ENCODE measurements at places on chromosomes 11 and 22. TPM values are rescaled to one million over a fixed set of nuclear protein-coding genes. Genes with fewer than 3 reads are reported as not detected.

GRCh38 chr22:33598821-33599220, 321.5 kb downstream of the LARGE1 start:
- H3K27me3 ChIP-seq, result no peaks in the 10 kb centered on the region
- no peak for DNase-seq
- no peaks in the 10 kb centered on the region for H3K4me1 ChIP-seq
- H3K27ac ChIP-seq, result no peak overlapping the region

DNA sequence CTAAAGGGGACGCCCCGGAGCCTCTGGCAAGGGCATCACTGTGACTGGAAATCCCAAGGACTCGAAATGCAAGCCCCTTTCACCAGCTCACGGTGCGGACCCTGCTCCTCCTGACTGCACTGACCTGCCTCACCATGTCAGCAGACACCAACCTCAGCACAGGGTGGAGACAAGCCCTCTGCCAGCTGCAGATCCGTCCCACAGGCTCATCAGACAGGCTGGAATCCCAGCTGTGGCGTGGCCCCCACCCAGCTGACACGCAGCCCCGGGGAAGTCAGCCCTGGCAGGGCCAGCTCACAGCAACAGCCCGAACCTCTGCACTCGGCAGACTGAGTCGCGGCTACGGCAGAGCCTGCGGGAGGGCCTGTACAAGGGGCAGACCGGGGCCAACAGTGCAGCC, 36.8 kb downstream of the BRD1 start:
- H3K36me3 ChIP-seq, result peaks cover 43% of the 10 kb centered on the region
- H3K27ac ChIP-seq, result peak overlapping the region; percentile 80
- peak overlapping the region; percentile 30 for H3K4me3 ChIP-seq
- no peak for DNase-seq
- peaks cover 52% of the 10 kb centered on the region for H3K4me1 ChIP-seq

- no peak overlapping the region for H3K27ac ChIP-seq
- H3K4me3 ChIP-seq, result no peak overlapping the region
- H3K36me3 ChIP-seq, result no peaks in the 10 kb centered on the region
- peaks cover 5% of the 10 kb centered on the region for H3K4me1 ChIP-seq
These were observed 13.8 kb upstream of the SLC37A2 start for GRCh38 chr11:125049164-125049792.

- no peak overlapping the region for H3K4me3 ChIP-seq
- no peak for DNase-seq
- peaks cover 35% of the 10 kb centered on the region for H3K36me3 ChIP-seq
- no peak overlapping the region for H3K27ac ChIP-seq
- H3K27me3 ChIP-seq, result no peaks in the 10 kb centered on the region
- H3K4me1 ChIP-seq, result peaks cover 4% of the 10 kb centered on the region
These were observed 90.8 kb downstream of the RNF169 start for GRCh38 chr11:74839446-74839845.

- no peaks in the 10 kb centered on the region for H3K4me1 ChIP-seq
- DNase-seq, result no peak
- no peak overlapping the region for H3K4me3 ChIP-seq
- H3K27me3 ChIP-seq, result peaks cover 1% of the 10 kb centered on the region
- H3K36me3 ChIP-seq, result no peaks in the 10 kb centered on the region
These were observed 127.0 kb downstream of the COMMD9 start for GRCh38 chr11:36162006-36162882.

DNA sequence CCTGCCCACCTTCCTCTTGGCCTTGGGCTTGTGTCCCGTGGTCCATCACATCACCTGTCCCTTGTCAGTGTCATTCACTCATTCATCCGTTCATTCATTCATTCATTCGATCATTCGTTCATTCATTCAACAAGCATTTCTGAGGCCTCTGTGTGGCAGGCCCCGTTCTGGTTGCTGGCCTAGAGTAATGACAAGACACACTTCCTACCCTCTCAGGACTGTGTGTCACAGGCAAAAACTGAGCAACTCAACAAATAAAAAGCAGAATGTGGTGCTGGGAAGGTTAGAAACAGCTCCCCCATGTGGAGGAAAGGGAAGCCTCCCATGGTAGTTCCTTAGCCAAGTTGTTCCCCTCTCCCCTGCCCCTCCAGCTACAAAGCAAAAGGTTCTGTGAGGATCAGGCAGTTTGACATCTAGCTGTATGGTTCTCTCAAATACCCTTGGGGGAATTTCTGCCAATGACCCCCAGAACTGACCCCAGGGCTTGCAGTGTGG, 1.6 kb upstream of the OMP start:
- no peak overlapping the region for H3K27ac ChIP-seq
- no peaks in the 10 kb centered on the region for H3K4me1 ChIP-seq
- no peaks in the 10 kb centered on the region for H3K27me3 ChIP-seq

- no peaks in the 10 kb centered on the region for H3K36me3 ChIP-seq
- H3K27me3 ChIP-seq, result peaks cover 19% of the 10 kb centered on the region
- H3K4me1 ChIP-seq, result no peaks in the 10 kb centered on the region
- H3K27ac ChIP-seq, result no peak overlapping the region
These were observed 18.1 kb upstream of the RFPL2 start for GRCh38 chr22:32222991-32223390.

DNA sequence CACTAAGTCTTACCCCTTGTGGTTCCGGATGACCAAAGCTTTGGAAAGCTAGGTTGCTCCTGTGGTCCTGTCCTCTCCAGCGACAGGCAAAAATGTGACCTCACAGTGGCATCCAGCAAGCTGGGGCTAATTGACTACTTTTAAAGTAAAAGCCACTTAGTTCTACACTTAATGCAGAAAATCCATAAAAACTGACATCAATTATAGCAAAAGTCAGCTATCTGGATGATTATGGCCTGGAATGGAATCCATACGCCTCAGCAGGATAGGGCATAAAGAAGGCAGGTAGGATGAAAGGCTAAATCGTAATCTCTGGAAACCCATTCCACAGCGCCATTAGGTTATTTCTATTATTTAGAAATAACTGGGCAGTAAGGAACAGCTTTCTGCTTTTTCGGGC, 91.9 kb downstream of the ARL14EP start:
- no peaks in the 10 kb centered on the region for H3K36me3 ChIP-seq
- no peak overlapping the region for H3K27ac ChIP-seq
- H3K4me1 ChIP-seq, result no peaks in the 10 kb centered on the region

DNA sequence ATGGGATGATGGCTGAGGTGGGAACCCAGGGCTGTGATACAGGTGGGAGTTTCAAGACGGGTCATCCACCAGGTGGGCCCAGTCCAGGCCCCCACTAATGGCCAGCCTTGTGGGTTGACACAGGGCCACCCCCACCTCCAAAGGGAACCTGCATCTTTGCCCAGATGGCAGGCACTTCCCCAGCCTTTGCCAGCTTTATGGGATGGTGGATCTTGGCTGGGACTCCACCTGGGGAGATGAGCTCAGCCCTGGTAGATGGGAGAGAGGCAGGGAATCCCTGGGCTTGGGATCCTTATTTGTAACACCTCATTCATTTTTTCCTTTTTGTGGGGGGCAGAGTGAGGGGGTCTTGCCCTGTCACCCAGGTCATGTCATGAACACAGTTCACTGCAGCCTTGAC, 33.4 kb downstream of the CD82 start:
- H3K36me3 ChIP-seq, result peaks cover 66% of the 10 kb centered on the region

- peaks cover 42% of the 10 kb centered on the region for H3K4me1 ChIP-seq
- peak overlapping the region; percentile 21 for H3K4me3 ChIP-seq
- no peak for DNase-seq
- H3K27ac ChIP-seq, result peak overlapping the region; percentile 91
- H3K36me3 ChIP-seq, result peaks cover 55% of the 10 kb centered on the region
These were observed 11.6 kb downstream of the IL2RB start for GRCh38 chr22:37137903-37138665.

DNA sequence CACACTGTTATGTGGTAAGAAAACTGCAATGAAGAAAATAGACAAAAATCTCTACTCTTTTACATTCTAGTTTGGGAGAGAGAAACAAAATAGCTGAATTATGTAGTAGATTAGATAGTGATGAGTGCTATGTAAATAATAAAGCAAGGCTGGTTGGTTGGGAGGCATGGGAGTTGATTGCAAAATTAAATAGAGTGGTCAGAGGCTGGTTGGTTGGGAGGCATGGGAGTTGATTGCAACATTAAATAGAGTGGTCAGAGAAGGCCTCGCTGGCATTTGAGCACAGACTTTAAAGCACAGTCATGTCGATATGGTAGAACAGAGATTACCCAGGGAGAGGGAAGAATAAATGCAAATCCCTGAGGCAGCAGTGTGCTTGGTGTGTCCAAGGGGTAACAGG, 22.4 kb downstream of the SIK2 start:
- no peak overlapping the region for H3K27ac ChIP-seq
- no peaks in the 10 kb centered on the region for H3K4me1 ChIP-seq
- no peak for DNase-seq
- peaks cover 35% of the 10 kb centered on the region for H3K36me3 ChIP-seq
- H3K27me3 ChIP-seq, result no peaks in the 10 kb centered on the region

- H3K27me3 ChIP-seq, result no peaks in the 10 kb centered on the region
- H3K36me3 ChIP-seq, result peaks cover 12% of the 10 kb centered on the region
- peak within 1 kb of the TSS; percentile 94 for H3K27ac ChIP-seq
- peak within 1 kb of the TSS; percentile 98 for H3K4me3 ChIP-seq
- peaks cover 35% of the 10 kb centered on the region for H3K4me1 ChIP-seq
These were observed at the start of gene PIK3C2A for GRCh38 chr11:17207317-17208256. Gene PIK3C2A (minus strand): TSS chr11:17207986. CDS start chr11:17169741, 38,245 bp downstream.

DNA sequence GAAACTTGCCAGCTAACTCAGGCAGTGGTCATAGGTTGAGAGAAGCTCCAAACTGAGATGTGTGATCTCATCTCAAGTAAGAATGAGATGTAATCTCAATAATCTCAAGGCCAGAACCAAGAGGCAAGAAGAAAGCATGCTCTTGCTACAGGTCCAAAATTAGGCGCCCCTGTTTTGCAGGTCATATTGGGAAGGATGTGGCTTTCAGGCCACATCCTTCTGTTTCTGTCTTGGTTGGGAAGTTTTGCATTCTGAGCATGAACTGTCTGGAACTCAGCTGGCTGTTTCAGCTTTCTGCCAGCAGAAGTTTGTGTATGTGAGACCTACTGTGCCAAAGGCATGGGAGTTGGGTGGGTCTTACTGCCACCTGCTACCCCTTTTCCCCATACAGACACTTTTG, 67.5 kb upstream of the MS4A8 start:
- H3K27ac ChIP-seq, result no peak overlapping the region
- H3K36me3 ChIP-seq, result no peaks in the 10 kb centered on the region
- no peak for DNase-seq
- H3K4me1 ChIP-seq, result no peaks in the 10 kb centered on the region
- H3K4me3 ChIP-seq, result no peak overlapping the region
- H3K27me3 ChIP-seq, result peaks cover 5% of the 10 kb centered on the region

GRCh38 chr11:84751371-84751770, 875.8 kb downstream of the DLG2 start:
- DNase-seq, result no peak
- no peak overlapping the region for H3K27ac ChIP-seq
- H3K27me3 ChIP-seq, result no peaks in the 10 kb centered on the region

DNA sequence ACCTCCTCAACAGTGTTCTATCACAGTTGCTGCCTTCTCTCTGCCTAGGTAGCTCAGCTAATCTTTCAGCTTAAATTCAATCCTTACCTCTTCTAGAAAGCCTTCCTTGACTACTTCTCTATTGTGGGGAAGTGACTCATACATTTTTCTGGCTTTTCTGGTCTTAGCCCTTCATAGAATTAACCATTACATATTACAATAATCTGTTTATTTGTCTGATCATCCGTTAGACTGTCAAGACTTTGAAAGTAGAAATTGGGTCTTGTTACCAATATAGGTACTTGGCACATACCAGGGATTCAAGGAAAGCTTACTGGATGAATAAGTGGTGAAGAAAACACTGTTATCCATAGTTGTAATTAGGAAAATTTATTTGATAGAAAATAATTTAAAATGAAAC, 89.6 kb downstream of the FANCF start:
- H3K27me3 ChIP-seq, result no peaks in the 10 kb centered on the region
- H3K27ac ChIP-seq, result no peak overlapping the region
- no peaks in the 10 kb centered on the region for H3K36me3 ChIP-seq
- H3K4me3 ChIP-seq, result no peak overlapping the region
- H3K4me1 ChIP-seq, result no peaks in the 10 kb centered on the region
- DNase-seq, result no peak

DNA sequence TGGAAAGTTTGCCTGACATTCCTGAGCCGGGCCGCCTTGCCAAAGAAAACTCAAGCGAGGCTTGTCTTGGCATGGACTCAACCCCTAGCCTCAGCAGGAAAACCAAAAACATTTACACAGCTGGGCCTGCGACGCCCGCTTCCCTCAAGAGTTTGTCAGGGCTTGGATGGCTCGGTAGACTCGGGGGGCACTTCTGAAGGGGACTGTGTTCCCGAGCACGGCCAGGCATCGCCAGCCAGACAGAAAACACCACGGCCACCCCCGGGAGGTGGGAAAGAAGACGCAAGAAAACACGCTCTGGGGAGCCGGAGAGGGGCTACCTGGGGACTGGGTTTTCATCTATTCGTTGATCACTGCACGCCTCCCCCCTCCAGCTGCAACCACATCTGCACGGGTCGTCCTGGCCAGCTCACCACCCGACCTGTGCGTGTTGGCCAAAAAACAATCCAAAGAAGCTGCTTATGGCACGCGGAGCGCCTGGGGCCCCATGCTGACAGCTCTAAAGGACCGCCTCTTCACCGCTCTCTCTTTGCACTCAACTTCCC, 380.7 kb downstream of the MN1 start:
- no peak overlapping the region for H3K27ac ChIP-seq
- H3K36me3 ChIP-seq, result no peaks in the 10 kb centered on the region
- H3K4me1 ChIP-seq, result no peaks in the 10 kb centered on the region
- no peak for DNase-seq
- H3K27me3 ChIP-seq, result peaks cover 7% of the 10 kb centered on the region
- H3K4me3 ChIP-seq, result no peak overlapping the region

DNA sequence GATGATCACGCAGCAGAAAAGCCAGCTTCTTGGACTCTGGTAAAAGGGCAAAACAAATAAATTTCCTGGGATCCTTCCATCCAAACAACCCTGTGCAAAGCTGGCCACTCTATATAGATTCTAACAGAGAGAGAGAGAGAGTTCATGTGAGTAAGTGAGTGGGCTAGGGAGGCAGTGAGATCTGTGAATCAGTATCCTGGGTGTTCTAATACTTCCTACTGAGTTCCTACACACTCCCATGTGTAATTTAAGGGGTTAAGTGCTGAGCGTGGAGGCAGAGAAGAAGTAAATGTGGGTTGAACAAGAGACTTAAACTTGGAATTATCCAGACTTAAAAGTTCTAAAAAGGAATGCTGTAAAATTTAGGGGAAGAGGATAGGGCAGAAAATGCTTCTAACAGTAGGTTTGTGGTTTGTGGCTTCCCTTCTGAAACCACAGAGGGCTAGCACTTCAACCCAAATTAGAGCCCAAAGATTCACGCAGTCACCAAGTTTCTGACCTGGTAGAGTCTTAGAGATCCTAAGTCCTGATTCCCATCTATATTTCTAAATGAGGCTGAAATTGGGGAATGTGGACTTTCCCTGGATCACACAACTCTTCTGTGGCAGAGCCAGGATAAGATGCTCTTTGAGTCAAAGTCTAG, 413.9 kb downstream of the TENM4 start:
- no peak for DNase-seq
- peaks cover 22% of the 10 kb centered on the region for H3K27me3 ChIP-seq
- peaks cover 6% of the 10 kb centered on the region for H3K4me1 ChIP-seq
- no peaks in the 10 kb centered on the region for H3K36me3 ChIP-seq

GRCh38 chr11:125951731-125952130, 5.9 kb downstream of the VSIG10L2 start:
- DNase-seq, result no peak
- no peak overlapping the region for H3K4me3 ChIP-seq
- H3K36me3 ChIP-seq, result no peaks in the 10 kb centered on the region
- H3K4me1 ChIP-seq, result no peaks in the 10 kb centered on the region

The CDC42EP2 gene
- 1.6 TPM for total RNA-seq

The SIPA1 gene
- total RNA-seq, result 117 TPM

The OR6A2 gene
- 0.31 TPM for total RNA-seq

The THY1 gene
- total RNA-seq, result 0.83 TPM

The GRAP2 gene
- total RNA-seq, result 31.3 TPM

The BDNF gene
- not detected for total RNA-seq

The OR2D3 gene
- total RNA-seq, result not detected

The AIP gene
- total RNA-seq, result 200 TPM

The NELL1 gene
- total RNA-seq, result not detected

The PNPLA3 gene
- 1.6 TPM for total RNA-seq

The FOLR1 gene
- total RNA-seq, result not detected

All from activated T-helper 1 cell treated with anti-CD3 and anti-CD28 coated beads, Interleukin-12 subunit alpha, Interleukin-12 subunit beta, Interleukin-2, Interleukin-4 antibody, amounts not matched to agents 30 ng/mL and 10 ng/mL and 1 ng/mL, durations not matched to agents 14 hours and 24 hours and 36 hours (primary cell).